ENCODE measurements at places on chromosomes 1 and 21.

- DNase-seq = peak; percentile 51
Observed at GRCh38 chr21:45011911-45012661, 62.3 kb upstream of the ADARB1 start.

DNA sequence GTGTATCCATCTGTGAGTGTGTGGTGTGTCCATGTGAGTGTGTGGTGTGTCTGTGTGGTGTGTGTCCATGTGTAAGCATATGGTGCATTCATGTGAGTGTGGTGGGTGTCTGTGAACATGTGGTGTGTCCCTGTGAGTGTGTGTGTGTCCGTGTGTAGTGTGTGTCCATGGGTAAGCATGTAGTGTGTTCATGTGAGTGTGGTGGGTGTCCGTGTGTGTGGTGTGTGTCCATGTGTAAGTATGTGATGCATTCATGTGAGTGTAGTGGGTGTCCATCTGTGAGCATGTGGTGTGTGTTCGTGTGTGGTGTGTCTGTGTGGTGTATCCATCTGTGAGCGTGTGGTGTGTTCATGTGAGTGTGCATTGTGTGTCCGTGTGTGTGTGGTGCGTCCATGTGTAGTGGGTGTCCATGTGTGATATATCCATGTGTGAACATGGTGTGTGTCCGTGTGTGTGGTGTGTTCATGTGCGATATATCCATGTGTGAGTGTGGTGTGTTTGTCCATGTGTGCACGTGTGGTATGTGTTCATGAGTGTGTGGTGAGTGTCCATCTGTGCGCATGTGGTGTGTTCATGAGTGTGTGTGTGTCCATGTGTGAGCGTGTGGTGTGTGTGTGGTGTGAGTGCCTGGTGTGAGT is 12.3 kb downstream of the SLC19A1 start:
- no peak for DNase-seq

DNA sequence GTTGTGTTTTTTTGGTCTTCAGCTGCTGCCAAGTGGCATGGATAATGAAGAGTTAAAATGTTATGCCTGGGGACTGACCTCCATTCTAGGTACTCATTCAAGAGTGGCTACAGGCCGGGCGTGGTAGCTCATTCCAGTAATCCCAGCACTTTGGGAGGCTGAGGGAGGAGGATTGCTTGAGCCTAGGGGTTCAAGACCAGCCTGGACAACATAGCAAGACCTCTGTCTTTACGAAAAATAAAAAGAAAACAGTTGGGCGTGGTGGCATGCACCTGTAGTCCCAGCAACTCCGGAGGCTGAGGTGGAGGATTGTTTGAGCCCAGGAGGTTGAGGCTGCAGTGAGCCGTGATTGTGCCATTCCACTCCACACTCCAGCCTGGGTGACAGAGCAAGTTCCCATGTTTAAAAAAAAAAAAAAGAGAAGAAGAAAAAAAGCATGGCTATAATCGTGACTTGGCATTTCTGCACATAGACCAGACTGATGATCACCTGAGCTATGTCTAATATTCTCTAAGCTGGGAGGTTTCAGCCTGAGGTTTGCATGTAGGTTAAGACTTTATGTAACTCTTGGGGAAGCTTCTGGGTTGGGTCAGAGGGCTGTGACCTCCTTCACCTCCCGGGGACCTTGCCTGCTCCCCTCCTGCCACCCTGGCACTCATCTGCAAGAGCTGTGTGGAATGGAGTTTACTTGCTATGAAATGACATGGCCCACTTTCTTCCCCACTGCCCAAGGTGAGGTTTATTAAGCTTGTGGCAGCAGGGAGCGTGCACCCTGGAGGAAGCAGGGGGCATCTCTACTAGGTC is 51.3 kb downstream of the DHRS3 start:
- no peak for DNase-seq

DNA sequence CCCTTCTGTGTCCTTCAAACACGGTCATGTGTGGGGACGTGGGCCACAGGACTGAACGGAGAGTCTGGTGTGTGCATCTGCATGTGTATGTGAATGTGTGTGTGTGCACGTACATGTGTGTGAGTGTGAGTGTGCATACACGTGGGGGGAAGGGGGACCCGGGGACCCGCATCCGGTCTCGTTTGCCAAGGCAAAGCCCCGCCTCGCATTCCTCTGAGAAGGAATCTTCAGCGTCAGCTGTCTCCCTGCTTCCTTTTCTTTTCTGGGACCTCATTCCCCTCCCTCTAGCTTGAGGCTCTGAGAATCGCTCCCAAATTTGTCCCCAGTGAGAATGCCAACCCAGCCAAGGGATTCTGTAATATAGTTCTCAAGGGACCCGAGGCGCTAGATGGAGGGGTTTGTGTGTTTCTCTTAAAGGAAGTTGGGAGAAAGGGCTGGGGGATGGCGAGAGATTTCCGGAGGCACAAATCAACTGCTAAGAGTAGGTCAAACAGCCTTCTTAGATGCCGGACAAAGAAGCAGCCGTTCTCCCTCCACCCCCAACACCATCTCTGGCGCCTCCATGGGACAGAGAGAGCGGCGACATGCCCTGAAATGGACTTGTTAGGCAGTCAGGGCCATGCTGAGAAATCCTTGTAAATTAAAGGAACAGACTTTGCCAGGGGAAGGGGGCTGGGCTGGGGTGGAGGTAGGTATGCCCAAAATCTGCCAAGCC is 6.6 kb downstream of the IFFO2 start:
- DNase-seq = peak; percentile 24

- DNase-seq = no peak
Observed at GRCh38 chr1:32727876-32728275, 25.3 kb upstream of the SYNC start.

- DNase-seq = no peak
Observed at GRCh38 chr1:31891280-31891679, 46.9 kb downstream of the PTP4A2 start.

Measured in endothelial cell (in vitro differentiated cells).